ENCODE measurements at places on chromosomes 16 and 17.
A peak's percentile ranks its signal among the peaks of the same experiment; 100 is the strongest.

DNA sequence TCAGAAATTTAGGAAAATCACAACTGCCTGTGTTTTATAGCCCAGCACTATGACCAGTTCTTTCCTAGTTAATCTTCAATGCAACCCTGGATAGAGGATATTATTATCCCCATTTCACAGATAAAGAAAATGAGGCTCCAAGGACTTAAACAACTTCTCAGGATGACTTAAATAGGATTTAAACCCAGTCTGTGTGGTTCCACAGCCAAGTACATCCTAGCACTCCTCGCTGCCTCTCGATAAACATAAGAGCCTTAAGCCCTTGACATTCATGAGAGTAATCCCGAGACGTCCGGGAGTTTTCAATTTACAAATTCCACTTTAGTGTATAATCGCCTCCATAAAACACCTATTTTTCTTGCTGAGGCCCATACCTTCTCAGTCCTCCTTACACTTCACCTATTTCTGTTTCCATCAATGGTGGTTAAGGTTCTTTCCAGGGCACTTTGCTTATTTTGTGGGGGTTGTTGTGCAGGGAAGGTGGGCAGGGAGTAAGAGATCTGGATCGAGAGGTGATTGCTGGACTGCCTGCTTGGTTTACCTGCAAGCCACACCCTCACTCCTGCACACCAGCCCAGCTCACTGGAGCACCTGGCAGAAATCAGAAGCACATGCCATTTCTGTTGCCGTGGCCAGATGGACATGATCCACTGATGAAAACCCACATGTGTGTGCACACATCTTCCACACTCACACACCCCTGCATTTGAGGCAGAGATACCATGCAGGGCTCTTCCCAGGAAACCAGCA, 50.5 kb downstream of the ASIC2 start:
- no peaks in the 10 kb centered on the region for H3K4me1 ChIP-seq
- DNase-seq = no peak
- H3K4me3 ChIP-seq = no peak overlapping the region
- no peak overlapping the region for H3K27ac ChIP-seq
- H3K27me3 ChIP-seq = no peaks in the 10 kb centered on the region

DNA sequence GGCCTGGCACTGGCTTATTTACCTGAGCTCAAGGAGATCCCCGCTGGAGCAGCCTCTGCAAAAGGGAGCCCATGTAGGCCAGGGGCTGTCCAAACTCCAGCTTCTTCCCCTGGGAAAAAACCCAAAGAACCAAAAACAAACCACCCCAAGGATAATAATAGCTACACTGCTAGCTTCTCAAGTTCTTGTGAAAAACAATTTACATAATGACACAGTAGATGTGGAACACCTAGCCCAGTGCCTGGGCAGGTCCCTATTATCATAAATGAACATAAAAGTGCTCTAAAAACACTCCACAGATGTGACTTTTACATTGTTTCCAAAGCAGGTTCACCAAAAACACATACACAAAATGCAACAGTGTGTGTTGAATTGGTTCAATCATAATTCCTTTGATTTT, 27.3 kb downstream of the CENPV start:
- H3K27me3 ChIP-seq = no peaks in the 10 kb centered on the region
- H3K4me3 ChIP-seq = no peak overlapping the region
- DNase-seq = no peak
- H3K4me1 ChIP-seq = no peaks in the 10 kb centered on the region
- no peak overlapping the region for H3K27ac ChIP-seq

DNA sequence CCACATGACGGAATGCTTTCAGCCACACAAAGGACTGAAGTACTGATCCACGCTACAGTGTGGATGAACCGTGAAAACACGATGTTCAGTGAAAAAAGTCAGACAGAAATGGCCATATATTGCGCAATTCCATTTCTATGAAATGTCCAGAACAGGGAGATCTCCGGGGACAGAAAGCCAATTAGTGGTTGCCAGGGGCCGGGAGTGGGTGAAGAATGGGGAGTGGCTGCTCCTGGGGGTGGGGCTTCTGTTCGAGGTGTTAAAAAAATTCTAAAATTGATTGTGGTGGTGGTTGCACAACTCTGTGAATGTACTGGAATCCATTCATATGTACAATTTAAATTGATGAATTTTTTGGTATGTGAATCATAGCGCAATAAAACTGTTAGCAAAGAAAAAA, 154.8 kb upstream of the HSBP1 start:
- H3K4me1 ChIP-seq = no peaks in the 10 kb centered on the region
- H3K4me3 ChIP-seq = no peak overlapping the region
- H3K36me3 ChIP-seq = no peaks in the 10 kb centered on the region

GRCh38 chr16:6035161-6035560, 937.6 kb upstream of the EEF2KMT start:
- H3K27me3 ChIP-seq = no peaks in the 10 kb centered on the region
- DNase-seq = no peak
- H3K4me3 ChIP-seq = no peak overlapping the region
- H3K4me1 ChIP-seq = no peaks in the 10 kb centered on the region

- DNase-seq = no peak
- H3K27me3 ChIP-seq = no peaks in the 10 kb centered on the region
- H3K27ac ChIP-seq = peak overlapping the region; percentile 92
- H3K4me1 ChIP-seq = peaks cover 18% of the 10 kb centered on the region
- peaks cover 54% of the 10 kb centered on the region for H3K36me3 ChIP-seq
Measured at GRCh38 chr16:83914091-83914710, 15.3 kb downstream of the MLYCD start.

Measured in gastrocnemius medialis (tissue), 4 donors.